ENCODE measurements at places on chromosomes 13 and 19. TPM values are rescaled to one million over a fixed set of nuclear protein-coding genes. Genes with fewer than 3 reads are reported as not detected.

DNA sequence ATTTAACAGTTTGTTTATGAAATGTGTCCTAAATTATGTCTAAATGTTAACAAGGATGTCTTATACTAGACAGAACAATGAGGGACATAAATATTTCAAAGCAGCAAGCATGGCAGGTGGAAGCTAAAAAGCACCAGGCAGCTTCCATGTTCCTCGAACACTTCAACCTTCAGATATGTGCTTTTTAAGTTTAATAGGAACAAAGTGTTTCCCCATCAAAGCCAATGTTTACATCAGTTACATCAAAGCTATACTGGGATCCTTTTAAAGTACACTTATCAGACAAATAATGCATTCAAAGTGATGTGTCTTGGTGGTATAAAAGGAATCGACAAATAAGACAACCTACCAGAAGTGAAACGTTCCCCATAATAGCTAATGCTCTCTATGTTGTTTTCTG, 2841.1 kb upstream of the PCDH20 start:
- no peaks in the 10 kb centered on the region for H3K36me3 ChIP-seq
- H3K27me3 ChIP-seq = no peaks in the 10 kb centered on the region
- no peak overlapping the region for H3K27ac ChIP-seq
- H3K4me3 ChIP-seq = no peak overlapping the region
- no peak for DNase-seq

The RNF17 gene
- total RNA-seq = 0.65 TPM

DNA sequence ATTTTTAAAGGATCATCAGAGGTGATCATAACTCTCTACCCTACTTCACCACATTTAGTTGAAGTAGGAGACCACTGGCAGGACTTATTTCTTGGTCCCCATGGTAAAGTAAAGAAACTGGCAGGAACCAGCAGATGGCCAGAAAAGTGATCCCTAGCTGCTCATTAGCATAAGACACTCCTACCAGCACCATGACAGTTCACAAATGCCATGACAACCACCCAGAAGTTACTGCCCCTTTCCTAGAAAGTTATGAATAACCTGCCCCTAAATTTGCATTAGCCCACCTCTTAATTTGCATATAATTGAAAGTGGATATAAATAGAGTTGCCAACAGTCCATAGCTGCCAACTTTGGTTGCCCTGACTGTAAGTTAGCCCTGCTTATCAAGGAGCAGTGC, 18.4 kb upstream of the RUBCNL start:
- no peak overlapping the region for H3K4me3 ChIP-seq
- no peak overlapping the region for H3K27ac ChIP-seq
- no peaks in the 10 kb centered on the region for H3K27me3 ChIP-seq
- H3K36me3 ChIP-seq = peaks cover 2% of the 10 kb centered on the region

DNA sequence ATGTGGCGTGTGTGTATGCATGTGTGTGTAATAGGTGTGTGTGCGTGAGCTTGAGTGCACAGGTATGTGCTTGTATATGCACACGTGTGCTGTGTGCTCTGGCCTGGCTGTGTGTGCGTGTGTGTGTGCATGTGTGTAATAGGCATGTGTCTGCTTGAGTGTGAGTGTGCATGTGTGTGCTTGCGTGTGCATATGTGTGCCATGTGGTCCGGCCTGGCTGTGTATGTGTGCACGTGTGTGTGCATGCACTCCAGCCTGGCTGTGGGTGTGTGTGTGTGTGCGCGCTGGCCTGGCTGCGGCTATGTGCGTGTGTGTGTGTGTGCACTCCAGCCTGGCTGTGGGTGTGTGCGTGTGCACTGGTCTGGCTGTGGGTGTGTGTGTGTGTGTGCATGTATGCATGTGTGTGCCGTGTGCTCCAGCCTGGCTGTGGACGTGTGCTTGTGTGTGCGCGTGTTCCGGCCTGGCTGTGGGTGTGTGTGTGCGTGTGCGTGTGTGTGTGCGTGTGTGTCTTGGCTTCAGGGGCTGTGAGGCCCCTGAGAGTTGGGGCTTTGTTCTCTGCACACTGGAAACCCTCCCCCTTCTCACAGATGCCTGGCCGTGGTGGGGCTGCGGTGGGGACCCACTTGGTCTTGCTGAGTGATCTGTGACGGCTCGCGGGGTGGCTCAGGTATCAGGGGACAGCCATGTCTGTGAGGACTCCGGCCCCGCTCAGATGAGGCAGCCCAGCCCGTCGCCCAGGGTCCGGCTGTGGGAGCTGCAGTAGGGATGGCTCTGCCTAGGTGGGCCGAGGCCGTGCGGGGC, 8.2 kb downstream of the SPPL2B start:
- H3K4me3 ChIP-seq = no peak overlapping the region
- no peaks in the 10 kb centered on the region for H3K27me3 ChIP-seq
- H3K36me3 ChIP-seq = peaks cover 8% of the 10 kb centered on the region
- H3K27ac ChIP-seq = no peak overlapping the region
- H3K4me1 ChIP-seq = peaks cover 26% of the 10 kb centered on the region

DNA sequence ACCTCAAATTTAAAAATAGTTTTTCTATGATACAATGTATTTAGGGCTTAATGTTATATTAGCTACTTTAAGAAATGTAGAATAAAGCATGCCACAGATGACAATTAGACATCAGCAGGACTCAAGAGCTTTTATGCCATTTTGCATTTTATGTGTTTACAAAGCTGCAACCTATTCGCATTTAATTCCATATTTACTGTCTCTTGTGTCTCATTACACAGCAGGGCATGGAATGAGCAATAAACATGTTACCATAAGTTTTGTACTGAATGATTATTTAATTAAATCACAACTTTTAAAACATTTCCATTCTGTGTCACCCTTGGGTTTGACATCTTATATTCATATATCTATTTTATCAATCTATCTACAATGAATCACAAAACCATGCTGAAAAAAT, 1756.9 kb downstream of the PCDH9 start:
- no peak overlapping the region for H3K27ac ChIP-seq
- H3K36me3 ChIP-seq = no peaks in the 10 kb centered on the region
- no peak overlapping the region for H3K4me3 ChIP-seq
- no peak for DNase-seq
- H3K27me3 ChIP-seq = no peaks in the 10 kb centered on the region

The LSR gene
- 41.1 TPM for total RNA-seq
